Tibial nerve (tissue), 4 donors: ENCODE measurements at places on chromosomes 6 and 20.

GRCh38 chr6:53130569-53131290, 17.9 kb downstream of the GCM1 start:
- DNase-seq, result no peak

- no peak for DNase-seq
Observed at GRCh38 chr6:111920578-111920977, 47.3 kb upstream of the FYN start.

DNA sequence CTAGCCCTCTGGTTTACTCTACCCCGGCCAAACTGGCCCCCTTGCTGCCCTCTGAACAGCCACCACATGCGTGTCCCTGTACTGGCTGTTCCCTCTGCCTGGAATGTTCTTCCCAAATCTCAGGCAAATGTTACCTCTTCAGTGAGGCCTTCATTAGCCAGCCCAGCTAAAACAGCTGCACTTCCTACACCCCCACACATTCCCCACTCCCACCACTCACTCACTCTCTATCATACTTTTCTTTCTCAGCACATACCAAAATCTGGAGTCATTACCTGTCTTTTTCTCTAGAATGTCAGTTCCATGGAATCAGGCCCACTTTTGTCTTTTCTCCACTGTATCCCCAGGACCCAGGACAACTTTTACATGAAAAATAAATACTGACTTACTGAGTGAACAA, 401.2 kb upstream of the SULF2 start:
- DNase-seq, result no peak

DNA sequence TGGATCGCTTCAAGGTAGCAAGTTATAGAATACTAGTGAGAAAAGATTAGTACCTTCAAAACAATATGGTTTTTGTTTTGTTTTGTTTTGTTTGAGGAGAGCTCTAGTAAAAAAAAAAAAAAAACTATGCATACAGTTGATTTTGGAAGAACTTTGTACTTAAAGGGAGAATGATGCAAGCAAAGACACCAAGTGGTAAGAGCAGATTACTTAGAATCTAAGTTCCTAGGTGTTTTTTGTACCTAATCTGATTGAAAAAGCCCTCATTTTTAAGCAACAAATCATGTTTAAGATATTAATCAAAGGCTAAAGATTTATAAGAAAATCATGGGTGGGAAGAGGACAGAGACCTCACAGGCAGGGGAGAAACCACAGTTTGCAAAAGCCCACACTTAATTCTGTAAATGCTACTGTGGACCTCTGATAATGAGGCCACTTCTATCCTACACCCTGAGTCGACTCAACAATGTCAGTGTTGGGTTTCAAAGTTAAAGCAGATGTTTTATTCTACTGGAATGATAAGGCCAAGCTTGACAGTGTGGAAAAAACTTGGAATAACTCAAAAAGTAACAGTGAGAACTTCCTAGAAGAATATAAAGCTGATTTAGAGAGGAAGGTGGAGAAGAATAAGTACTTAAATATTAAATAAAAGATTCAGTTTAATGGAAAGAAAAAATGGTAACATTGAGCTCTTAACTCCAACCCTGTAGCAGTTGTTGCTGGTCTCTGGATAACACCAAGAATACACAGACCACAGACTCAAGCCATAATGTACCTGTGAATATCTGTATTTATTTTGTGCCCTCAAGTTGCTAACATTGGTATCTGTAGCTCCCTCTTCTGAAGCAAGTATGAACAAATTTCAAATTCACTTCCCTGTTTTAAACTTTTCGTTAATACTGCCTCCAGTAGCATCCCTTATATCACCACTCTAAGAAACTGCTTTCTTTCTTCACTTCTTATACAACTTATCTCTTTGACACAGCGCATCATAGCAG, 1047.8 kb downstream of the EPHA7 start:
- DNase-seq, result no peak

DNA sequence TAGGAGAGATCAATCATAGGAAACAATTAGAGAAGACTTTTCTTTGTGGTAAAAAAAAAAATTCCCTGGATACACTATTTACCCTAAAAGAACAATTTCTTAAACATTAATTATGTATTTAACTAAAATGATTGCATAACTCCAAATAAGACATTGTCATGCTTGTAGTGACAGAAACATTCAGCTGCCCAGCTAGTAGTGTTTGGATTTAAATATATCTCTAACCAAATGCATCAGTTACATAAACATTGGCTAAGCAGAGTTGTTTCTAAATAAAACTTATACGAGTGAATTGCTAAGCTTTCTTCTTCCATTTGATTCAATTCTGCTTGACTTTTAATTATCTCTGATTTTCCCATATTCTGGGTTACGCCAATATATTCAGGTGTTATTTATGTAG, 23.7 kb downstream of the MLIP start:
- no peak for DNase-seq

GRCh38 chr6:2529211-2529719, 221.5 kb downstream of the MYLK4 start:
- no peak for DNase-seq
